Effector CD4-positive, alpha-beta T cell (primary cell): ENCODE measurements at places on chromosomes 13 and 19.
A peak's percentile ranks its signal among the peaks of the same experiment; 100 is the strongest.

DNA sequence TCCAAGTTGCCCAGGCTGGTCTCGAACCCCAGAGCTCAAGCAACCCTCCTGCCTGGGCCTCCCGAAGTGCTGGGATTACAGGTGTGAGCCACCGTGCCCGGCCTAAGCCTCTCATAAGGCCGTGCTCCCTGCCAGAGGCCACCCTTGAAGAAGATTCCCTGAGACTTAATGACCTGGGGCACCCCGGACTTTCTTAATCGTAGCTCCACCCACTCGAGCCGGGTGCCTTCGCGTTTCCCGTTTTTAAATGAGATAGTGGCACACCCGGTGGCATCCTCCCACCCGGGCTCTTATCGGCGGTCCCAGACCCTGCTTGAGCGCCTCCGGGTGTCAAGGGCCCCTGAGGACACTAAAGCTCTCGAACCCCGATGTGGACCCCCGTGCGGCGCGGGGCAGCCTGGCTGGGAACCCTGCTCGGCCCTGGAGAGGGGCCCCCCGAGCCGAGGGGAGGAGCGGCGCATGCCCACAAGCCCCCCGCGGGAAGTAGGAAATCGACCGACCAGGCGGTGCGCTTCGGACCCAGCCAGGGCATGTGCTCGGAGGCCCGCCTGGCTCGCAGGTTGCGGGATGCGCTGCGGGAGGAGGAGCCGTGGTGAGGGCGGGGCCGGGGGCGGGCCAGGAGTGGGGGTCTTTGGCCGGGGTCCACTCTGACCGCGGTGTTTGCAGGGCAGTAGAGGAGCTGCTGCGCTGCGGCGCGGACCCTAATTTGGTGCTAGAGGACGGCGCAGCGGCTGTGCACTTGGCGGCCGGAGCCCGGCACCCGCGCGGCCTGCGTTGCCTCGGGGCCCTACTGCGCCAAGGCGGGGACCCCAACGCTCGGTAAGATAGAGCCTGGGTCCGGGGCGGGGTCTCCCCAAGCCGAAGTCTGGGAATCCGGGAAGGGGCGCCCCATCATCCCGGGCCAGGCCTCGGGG lies at the start of gene ANKLE1:
TSS of gene ANKLE1 (plus strand) at position 511 of the 914 bp plus-strand sequence. CDS start at position 531, 20 bp downstream.
- no peak for DNase-seq

GRCh38 chr19:46030812-46031550 lies 8.1 kb upstream of the PGLYRP1 start:
- DNase-seq: no peak

DNA sequence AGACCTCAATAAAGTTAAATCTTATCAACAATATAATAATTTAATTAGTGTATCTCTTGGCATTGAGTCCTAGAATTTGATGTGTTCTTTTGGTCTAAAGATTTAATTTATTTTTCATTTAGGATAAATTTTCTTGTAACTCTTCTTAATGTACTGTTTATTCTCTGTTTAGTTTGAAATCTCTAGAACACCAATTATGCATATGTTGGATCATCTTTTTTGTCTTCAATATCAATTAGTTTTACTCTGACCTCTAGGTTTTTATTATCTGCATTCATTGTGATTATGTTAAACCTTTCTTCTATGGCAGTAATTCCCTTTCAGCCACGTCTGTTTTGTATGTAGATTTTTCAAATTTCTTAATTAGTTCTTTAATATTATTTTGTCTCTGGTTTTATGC lies 93.8 kb upstream of the ARHGEF7 start:
- DNase-seq: no peak

- no peak for DNase-seq
Measured at GRCh38 chr13:93646245-93646644, 419.6 kb downstream of the GPC6 start.

DNA sequence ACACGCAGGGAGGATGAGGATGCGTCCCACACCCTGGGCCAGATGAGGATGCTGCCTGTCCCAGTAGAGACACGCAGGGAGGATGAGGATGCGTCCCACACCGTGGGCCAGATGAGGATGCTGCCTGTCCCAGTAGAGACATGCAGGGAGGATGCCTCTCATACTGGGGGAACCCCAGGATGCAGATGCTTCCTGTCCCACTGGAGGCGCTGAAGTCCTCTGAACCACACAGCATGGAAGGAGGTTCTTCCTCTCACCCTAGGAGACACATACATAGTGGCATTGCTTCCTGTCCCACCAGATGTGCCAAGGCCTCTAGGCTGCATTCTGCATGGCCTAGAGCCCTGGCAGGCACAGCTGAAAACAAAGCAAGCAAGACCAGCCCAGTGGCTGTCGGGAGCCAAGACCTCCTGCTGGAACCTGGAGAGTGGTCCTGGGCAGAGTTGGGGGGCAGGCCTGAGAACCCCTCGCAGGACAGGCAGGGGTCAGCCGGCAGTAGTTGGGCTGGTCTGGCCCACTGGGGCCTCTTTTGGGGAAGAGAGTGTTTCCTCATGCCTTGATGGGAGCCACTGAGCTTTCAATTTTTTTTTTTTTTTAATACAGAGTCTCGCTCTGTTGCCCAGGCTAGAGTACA lies 4.3 kb downstream of the HPN start:
- no peak for DNase-seq

DNA sequence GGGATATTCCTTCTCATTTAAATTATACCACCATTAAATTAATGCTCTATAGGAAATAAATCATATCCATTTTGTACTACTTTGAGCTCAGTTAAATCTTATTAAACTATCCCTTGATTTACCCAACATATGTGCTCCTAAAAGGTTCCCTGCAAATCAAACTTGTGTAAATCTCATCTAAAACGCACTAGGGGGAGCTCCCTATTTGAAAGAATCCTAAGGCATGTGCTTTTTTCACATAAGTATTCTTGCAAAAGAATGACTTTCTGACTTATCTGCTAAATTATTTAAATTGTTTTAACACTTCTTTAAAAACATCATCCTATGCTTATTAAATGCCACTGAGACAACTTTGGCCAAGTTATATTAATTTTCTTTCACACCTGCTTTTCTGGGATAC lies 7.9 kb downstream of the INTS6 start:
- DNase-seq: no peak

GRCh38 chr13:98297745-98298144 lies 120.7 kb upstream of the RNF113B start:
- DNase-seq: no peak

DNA sequence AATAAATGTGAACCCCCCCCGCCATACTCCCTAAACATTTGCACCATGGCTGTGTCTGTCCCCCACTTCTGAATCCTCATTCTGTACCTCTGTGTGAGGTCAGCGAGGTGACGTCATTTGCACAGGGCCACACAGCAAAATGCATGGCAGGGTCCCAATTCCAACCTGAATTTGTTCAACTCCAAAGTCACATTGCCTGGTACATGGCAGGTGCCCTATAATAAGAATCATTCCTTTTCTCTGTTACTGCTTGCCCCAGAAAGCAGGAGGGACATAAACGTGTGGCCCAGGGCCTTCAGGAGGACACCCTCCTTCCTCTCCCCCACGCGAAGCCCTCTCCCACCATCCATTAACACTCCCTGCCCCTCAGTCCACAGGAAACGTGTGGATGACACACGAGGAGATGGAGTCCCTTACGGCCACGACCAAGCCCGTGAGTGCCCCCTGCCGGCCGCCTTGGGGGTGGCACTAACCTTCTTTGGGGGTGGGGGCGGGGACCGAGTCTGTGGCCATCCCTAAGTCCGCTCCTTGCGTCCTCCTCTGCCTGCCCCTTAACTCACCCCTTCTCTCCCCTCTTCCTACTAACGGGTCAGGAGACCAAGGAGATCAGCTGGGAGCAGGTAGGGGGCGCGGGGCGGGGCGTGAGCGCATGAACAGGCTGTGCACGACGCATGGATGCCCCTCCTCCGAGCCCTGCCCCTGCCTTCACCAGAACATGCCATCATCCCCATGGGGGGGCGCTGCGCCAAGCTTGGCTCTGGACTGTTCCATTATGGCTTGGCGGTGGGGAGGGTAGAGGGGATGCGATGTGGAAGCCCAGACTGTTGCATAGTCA lies 9.4 kb downstream of the HRC start:
- DNase-seq: peak; percentile 73

GRCh38 chr19:32238076-32238475 lies 107.3 kb upstream of the ZNF507 start:
- no peak for DNase-seq
